Fibroblast of lung (primary cell): ENCODE measurements at places on chromosomes 12 and 14.

GRCh38 chr14:106605548-106606448, 1079.4 kb downstream of the TMEM121 start:
- no peak for DNase-seq

DNA sequence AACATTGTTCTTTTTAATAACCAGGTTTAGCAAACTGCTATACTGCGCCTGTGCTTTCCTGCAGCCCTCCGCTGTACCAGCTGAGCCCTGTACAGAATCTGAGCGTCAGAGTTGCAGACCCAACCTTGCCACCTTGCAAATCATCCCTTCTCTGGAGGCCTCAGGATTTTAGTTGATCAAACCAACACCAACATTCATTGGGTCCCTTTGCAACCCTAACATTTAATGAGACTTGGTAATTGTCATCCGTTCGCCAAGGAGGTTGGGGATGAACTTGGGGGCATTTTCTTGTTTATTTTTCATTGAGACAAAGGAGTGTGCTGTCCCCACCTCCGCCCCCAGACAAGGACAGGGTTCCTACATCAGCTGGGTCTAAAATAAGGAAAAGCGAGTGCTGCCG, 2.6 kb upstream of the GSC start:
- no peak for DNase-seq

DNA sequence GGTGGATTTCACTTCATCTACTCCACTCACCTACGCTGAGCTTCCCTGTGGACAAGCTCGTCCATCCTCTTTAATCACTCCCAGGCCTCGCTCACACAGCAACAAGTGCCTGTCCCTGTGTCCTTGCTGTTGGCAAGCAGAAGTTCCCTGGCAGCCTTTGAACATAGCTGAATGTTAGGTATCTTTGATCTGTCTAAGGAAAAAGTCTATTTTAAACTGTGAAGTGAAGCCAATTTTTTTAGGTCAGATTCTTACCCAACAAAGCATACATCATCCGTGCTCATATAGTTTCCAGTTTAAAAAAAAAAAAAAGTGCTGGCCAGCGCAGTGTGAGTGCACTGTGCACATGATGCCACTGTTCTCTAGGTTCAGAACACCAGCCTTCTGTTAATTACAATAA, 36.3 kb downstream of the PPP2R5C start:
- no peak for DNase-seq

GRCh38 chr12:74906224-74906623, 303.4 kb downstream of the KCNC2 start:
- DNase-seq: no peak

DNA sequence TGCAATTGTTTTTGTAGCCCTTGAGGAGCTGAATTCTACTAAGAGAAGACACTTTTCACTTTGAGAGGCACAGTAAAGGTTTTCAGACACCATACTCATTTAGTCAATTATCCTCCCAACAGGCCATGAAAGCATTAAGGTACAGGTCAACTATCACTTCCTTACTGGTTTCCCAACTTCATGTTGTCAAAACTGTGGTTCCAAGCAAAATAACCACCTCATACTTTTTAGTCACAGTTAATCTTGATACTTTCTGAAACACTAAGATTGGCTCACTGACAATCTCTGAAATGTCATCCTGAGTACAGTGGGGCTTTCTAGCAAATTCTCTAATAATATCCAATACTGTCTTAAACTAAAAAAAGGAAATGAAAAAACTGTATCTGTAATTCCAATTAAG, 71.7 kb downstream of the SLC2A13 start:
- no peak for DNase-seq

GRCh38 chr12:15698377-15698871, 90.8 kb downstream of the EPS8 start:
- DNase-seq: no peak

GRCh38 chr12:103181366-103182152, 224.1 kb downstream of the ASCL1 start:
- no peak for DNase-seq

DNA sequence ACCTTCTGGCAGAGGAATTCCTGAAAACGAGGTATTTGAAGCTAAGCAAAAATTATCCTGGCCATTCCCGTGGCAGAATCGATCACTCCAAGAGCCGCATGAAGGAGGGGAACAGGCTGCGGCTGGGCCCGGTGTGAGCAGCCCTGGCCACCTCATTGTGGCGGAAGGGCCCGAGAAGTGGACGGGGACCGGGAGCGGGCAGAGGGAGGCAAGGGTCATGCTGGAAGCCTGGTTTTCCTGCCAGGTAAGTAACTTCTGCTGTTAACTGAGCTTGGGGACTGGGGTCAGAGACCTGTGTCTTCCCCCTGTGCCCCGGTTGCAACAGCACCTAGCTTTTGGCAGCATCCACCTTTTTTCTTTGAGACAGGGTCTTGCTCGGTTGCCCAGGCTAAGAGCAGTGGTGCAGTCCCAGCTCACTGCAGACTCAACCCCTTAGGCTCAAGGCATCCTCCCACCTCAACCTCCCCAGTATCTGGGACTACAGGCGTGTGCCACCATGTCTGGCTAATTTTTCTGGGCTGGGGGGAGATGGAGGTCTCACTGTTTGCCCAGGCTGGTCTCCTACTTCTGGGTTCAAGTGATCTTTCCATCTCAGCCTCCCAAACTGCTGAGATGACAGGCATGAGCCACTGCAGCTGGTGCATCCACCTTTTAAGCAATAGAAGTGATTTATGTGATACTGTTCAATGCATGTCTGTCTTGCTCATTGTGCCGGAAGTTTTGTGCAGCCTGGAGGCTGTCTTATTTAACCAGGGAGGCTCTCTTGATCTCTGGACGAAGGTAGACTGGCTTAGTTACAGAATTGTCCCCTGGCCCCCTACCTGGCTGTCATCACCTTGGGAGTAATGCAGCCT, 174.0 kb upstream of the MYL2 start:
- no peak for DNase-seq

GRCh38 chr12:111715279-111715678, 29.4 kb downstream of the ACAD10 start:
- DNase-seq: peak; percentile 6

- DNase-seq: peak; percentile 70
Observed at GRCh38 chr12:22684140-22685118, 59.5 kb downstream of the ETNK1 start.

DNA sequence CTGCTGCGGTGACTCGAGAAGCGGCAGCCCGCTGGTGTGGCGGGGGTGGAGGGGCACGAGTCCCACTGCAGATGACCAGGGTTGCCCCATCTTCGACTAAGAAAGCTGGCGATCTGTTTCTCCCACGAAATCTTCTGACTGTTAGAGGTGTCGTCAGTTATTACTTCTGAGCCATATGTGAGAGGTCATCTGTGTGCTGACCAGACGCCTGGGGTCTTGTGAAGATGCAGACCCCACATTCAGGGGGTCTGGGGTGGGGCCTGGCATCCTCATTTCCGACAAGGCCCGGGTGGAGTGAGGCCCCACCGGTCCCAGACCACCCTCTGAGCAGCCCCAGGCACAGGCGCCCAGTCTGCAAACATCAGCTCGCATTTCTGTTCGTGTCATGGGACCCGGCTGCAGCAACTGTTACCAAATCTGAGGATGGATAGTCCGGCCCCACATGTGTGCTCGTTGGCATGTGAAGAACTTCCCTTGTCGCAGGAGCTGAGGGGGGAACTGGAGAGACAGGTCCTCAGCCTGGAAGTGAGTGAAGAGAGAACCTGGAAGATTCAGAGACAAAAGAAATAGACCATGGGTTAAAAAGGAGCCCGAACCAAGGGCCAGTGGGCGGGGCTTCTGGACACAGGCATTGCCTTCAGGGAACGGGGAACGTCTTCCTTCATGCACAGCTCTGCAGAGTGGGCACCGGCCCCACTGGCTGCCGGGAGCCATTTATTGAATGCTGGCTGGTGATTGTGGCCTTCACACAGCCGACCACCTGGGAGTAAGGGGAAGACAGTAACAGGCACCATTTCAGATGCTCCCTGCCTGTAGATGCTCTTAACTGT, 135.2 kb downstream of the ADGRD1 start:
- DNase-seq: no peak

- DNase-seq: no peak
Observed at GRCh38 chr12:111202237-111202915, 166.5 kb downstream of the PHETA1 start.

GRCh38 chr14:70784886-70785285, 24.4 kb downstream of the MAP3K9 start:
- DNase-seq: no peak

DNA sequence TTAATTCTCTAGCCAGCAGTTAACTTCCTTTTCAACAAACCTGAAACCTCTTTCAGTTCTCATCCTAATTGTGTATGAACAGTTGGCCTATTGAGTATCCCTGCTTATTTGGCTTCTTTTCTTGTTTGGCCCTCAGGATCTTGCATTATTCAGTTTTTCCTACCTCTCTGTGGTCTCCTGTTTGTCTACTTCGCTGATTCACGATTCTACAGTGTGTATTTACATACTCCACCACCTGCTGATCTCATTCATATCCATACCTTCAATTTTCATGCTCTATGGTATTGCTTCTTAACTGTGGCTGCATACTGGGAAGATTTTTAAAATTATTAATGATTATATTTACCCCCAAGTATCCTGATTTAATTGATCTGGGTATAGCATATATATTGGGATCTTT, 56.4 kb downstream of the RASSF9 start:
- DNase-seq: no peak

DNA sequence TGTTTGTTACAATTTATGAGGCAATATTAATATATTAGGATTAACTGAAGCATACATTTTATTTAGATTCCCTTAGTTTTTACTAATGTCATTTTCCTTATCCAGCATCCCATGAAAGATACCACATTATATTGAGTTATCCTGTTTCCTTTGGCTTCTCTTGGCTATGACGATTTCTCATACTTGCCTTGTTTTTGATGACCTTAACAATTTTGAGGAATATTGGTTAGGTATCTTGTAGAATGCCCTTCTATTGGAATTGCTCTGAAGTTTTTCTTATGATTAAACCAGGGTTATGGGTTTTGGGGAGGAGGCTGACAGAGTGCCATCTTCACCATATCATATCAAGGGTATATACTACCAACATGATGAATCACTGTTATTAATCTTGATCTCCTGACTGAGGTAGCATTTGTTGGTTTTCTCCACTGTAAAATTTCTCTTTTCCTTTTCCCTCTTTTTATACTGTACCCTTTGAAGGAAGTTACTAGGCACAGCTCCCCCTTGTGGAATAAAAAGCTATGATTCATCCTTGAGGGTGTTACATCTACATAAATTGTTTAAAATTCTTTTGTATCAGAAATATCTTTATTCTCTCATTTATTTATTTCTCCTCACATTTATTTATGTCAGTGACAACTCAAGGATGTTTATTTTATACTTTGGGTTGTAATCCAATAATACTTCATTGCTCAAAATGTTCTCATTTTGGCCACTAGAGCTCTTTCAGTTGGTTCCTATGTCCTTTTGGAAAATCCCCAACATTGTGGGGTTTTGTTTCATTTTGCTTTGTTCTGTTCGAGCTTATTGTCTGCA, 239.0 kb downstream of the SLC16A7 start:
- peak; percentile 67 for DNase-seq

DNA sequence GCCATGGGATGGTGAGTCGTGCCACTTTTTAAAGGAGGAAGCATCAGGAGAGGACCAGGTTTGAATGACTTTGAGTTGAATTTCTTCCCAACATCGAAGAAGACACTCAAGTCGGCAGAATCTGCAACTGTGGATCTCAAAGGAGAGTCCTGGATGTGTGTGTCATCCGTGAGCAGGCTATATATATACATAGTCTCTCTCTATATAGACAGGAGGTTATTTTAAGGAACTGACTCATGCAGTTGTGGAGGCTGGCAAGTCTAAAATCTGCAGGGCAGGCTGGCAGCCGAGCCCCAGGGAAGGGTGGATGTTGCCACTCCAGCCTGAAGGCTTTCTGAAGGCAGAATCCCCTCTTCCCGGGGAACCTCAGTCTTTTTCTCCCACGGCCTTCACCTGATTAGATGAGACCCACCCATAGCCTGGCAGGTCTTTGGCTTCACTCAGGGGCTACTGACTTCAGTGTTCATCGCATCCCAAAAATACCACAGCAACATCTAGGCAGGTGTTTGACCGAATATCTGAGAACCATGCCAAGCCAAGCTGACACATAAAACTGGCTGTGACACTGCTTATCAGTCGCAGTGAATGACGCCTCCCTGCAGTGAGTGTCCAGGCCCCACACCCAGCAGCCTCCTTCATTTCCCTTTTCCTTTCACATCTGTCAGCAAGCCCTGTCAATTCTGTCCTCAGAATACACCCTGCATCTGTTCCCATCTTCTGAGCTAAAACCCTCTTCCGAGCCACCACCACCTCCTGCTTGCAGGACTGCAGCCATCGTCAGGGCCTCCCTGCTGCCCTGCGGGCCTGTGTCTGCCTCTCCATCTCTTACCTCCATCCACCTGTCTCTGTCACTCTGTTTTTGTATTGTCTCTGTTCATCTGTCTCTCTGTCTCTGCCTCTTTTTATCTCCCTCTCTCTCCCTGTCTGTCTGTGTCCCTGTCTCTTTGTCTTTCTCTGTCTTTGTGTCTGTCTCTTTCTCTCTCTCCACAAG, 54.0 kb downstream of the ZNF664 start:
- peak; percentile 62 for DNase-seq

- no peak for DNase-seq
Observed at GRCh38 chr12:76641073-76641472, 81.5 kb upstream of the OSBPL8 start.

GRCh38 chr12:82857911-82858533, 171.3 kb downstream of the TMTC2 start:
- no peak for DNase-seq

GRCh38 chr12:5506295-5506694, 74.4 kb downstream of the NTF3 start:
- DNase-seq: no peak

DNA sequence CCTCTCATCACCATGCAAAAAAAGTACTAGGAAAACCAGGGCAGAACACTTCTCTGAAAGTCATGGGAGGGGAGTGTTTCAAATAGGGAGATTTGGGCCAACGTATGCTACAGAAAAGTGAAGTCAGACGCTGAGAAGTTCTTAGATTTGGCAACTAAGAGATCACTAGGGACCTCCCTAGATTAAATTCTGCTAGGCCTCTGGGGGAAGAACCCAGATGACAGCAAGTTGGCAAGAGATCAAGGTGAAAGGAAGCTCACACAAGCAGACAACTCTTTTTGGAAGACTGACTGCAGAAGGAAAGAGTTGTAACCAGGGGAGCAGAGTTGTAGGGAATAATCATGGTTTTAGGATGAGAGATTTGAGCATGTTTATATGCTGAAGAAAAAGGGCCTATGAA, 20.7 kb downstream of the IQSEC3 start:
- DNase-seq: no peak

DNA sequence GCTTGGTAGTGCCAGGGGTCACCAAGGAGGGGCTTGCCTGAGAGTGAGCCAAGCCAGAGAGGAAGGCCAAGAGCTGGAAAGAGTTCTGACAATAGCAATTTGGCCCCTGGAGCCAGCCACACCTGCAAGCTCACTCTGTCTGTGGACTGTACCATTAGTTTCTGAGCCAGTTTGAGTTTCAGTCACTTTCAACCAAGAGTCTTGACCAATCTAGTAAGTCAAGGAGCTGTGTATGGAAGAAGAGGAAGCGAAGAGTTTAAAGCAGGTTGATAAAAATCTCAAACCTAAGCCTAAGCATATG, 38.5 kb downstream of the NT5DC3 start:
- DNase-seq: no peak

DNA sequence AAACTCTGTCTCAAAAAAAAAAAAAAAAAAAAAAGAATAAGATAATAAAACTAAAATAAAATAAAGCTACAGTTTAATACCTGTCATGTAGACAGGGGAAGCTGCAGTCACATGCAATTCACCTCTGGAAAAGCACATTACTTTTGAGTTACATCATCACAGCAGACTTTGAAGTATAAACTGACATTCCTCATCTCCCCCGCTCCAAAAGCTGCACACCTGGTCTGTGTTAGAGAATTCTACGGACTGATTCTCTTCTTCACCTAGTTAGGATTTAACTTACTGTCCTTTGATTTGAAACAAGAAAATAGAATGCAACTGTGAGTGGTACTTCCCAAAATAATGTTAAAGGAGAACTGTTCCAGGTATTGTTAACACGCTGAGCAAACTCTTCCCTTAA, 25.1 kb downstream of the SPPL3 start:
- no peak for DNase-seq
